WTC11 (cell line): ENCODE measurements at places on chromosomes 13 and 19.

GRCh38 chr13:41916173-41916954, 44.5 kb downstream of the VWA8 start:
- no peak for DNase-seq

DNA sequence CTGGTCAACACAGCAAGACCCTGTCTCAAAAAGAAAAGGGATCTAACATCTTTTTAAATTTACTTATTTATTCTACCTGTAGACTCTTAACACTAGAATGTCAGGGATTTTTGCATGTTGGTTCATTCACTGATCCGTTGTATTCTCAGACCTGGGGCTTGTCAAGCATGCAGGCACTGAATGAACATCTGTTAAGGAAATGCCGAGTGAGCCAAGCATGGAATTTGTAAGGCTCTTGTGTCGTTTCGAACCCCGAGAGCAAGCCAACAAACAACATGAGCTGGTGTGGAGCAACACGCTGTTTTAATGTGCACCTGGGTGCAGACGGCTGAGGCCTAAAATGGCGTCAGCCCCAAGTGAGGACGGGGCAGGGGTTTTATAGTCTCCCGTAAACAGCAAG, 10.0 kb upstream of the OR1M1 start:
- DNase-seq: no peak

- DNase-seq: peak; percentile 82
These were observed 3.5 kb downstream of the LGALS7B start for GRCh38 chr19:38792250-38793111.

GRCh38 chr13:97826421-97827012, 127.0 kb upstream of the IPO5 start:
- DNase-seq: no peak

GRCh38 chr13:113751491-113751890, 7.5 kb upstream of the TMEM255B start:
- no peak for DNase-seq

GRCh38 chr19:5080030-5080654, 111.2 kb downstream of the KDM4B start:
- DNase-seq: no peak

DNA sequence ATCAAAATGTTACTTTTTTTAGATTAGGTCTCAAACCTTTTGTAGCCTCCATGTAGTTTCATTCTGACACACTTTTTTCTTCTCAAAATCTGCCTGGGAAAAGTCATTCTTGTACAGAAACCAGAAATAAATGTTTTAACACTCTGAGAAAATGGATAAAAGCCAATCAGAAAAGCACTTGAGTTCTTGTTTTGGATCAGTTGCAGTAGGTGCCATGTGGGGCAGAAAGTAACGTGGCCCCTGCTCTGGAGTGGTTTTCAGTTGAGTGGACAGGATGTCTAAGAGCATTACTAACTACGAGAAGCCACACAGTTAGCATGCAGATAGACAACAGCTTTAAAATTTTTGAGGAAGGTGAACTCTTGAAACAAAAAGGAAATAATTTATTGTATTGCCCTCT, 19.1 kb downstream of the GPR183 start:
- no peak for DNase-seq

- DNase-seq: no peak
These were observed 4.9 kb upstream of the HSPH1 start for GRCh38 chr13:31166591-31166990.

DNA sequence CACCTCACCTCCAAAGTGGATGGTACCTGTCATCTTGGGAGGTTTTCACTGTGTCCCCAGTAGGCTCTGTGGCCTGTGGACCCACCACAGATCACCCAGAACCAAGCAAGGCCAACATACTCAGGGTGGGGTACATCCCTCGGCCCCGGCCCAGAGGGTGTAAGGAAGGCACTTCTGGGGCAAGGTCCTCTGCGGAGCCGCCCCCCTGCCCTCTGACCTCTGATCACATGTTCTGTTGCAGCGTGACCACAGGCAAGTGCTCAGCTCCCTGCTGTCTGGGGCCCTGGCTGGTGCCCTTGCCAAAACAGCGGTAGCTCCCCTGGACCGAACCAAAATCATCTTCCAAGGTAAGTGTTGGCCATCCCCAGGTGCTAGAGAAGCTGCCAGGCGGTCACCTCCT, 36.7 kb downstream of the TMEM161A start:
- no peak for DNase-seq

DNA sequence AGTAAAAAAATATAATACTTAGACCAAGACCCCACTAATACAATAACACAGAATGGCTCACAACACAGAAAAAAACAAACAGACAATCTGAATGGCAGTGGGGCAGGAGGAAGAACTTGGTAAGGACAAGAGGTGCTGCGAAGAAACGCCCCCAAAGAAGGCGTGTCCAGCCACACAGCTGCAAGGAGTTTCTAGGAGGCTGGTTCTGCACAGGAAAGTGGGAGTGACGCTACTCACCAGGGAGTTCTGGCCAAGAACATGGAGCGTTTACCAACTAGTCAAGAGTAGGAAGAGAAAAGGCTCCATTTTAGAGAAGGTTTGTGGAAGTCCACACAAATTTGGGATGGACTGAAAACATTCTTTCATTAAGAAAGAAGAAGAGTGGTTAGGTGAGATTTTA, 95.3 kb upstream of the SLC15A1 start:
- peak; percentile 68 for DNase-seq

GRCh38 chr13:85379433-85379832, 419.8 kb downstream of the SLITRK6 start:
- DNase-seq: no peak

DNA sequence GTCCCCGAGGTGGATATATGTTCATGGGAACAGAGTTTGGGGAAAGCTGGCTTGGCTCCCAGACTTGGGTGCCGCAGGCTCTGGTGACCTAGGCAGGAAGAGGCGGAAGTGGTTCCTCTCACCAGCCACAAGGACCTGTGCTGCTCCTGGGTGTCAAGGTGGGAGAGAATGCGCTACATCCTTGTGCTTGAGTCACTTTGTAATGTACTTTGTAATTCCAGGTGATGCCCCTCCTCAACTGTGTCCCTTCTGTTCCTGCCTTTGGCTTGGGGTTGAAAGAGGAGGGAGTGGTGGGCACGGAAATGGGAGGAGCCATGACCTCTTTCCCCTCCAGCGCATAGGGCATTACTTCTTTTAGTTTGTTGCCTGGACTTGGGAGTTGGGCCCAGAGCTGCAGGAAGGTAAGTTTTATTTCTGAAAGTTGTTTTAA, 10.9 kb downstream of the GARRE1 start:
- DNase-seq: no peak

GRCh38 chr13:75197803-75198202, 284.2 kb downstream of the TBC1D4 start:
- DNase-seq: no peak

GRCh38 chr13:67515895-67516294, 285.8 kb upstream of the PCDH9 start:
- no peak for DNase-seq

- DNase-seq: peak; percentile 93
These were observed 463 bp downstream of the CATSPERG start for GRCh38 chr19:38335949-38336637.

DNA sequence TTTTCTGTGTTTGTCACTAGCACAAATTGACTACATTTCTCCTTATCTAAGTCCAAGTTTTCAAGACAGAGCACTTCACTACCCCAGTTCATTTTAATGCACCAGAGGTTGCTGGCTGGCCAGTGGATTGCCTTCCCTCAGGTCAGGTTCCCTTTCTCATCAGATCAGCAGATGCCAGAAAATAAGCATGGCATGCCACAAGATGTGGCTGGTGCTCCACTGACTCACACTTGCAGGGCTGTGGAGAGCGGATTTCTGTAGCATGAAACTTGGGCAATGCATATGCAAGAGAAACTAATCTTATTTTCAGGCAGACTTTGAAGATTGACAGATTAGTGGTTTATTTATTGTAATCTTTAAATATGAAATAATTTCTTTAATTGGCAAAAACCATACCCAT, 79.5 kb downstream of the RUBCNL start:
- DNase-seq: no peak

- DNase-seq: no peak
These were observed 2.4 kb downstream of the FBN3 start for GRCh38 chr19:8146877-8147581.

GRCh38 chr13:49066856-49067255, 91.1 kb downstream of the FNDC3A start:
- no peak for DNase-seq

GRCh38 chr19:4539693-4540581, at the start of gene LRG1:
Gene LRG1, minus strand, starts transcription at chr19:4540036. Its CDS starts 23 bp downstream, at chr19:4540013.
- no peak for DNase-seq

DNA sequence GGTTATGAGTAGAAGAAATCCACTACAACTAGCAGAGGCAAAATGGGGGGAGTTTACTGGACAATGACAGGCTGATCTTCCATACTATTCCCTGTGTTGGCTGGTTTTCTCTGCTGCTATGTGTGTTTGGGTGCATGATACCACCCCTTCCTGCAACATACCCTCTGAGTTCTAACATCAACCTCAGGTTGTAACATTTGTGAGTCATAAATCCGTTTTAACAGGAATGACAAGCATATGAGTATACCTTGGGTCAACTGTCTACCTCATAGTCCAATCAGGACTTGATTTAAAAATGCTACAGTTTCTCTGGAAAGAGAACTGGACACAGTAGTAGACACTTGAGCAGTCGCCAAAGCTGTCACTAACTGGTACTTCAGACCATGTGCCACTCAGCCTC, 422.9 kb downstream of the KCTD12 start:
- no peak for DNase-seq

DNA sequence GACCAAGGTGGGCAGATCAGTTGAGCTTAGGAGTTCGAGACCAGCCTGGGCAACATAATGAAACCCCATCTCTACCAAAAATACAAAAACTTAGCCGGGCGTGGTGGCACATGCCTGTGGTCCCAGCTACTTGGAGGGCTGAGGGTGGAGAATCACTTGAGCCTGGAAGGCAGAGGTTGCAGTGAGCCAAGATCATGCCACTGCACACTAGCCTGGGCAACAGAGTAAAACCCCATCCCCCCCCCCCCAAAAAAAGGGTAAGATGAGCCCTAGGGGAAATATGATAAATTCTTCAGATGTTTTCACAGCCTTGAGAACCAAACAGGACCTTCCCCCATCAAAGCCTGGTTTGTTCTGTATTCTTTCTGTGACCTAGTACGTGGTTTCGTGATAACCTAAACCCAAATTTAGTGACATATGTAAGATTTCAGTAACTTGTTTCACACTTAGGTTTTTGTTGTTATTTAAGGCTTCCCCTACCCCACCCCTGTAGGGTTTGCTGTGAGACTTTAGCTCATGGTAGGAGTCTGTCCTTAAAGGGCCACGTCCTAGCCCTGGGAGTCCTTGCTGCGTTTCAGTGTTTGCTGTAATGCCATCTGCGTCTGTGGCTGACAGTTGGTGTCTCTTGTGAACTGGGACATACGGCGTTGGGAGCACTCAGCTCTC, 49.6 kb downstream of the MYO9B start:
- no peak for DNase-seq

DNA sequence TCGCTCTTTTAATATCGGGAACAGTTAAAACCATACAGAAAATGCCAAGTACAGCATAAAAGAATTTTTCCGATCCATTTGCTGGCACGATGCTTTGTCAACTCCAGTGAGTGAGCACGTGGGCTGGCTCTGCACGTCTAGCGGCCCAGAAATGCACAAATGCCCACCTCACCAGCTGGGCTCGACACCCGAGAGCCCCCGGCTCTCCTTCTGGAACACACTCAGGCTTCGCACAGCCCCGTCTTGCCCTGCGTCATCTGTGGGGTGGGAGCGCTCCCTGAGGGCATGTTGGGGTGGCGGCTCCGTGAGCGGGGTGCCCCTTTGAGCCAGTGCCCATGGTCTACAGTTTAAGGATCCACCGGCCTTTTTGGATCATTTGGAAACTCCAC, 24.5 kb downstream of the ATP4B start:
- DNase-seq: no peak

GRCh38 chr19:19262190-19263057, 10.7 kb downstream of the TM6SF2 start:
- peak; percentile 64 for DNase-seq

DNA sequence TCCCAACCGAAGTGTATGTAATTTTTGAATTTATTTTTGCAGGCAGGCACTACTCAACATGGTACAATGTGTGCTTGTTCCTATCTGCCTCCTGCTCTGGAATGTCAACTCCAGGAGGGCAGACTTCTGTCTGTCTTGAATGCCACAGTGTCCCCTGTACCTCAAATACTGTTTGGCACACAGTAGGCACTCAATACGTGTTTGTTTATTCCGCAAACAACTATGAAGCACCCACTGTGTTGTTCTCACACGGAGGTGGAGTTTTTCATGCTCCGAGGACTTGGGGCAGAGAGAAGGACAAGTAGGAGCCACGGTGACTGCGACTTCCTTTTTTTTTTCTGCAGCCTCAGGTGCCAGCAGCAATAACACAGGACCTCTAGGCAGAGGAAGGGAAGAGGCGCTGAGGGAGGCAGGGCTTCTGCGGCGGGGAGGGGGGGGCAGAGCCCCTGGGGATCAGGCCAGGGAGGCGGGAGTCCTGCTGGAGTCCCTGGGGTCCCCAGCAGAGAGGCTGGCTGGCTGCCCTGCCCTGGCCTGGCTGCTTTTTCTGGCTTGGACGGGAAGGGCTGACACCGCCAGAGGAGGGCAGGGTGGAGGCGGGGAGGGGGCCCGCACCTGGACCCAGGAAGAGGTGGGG, 29.3 kb upstream of the TNFAIP8L1 start:
- DNase-seq: no peak

DNA sequence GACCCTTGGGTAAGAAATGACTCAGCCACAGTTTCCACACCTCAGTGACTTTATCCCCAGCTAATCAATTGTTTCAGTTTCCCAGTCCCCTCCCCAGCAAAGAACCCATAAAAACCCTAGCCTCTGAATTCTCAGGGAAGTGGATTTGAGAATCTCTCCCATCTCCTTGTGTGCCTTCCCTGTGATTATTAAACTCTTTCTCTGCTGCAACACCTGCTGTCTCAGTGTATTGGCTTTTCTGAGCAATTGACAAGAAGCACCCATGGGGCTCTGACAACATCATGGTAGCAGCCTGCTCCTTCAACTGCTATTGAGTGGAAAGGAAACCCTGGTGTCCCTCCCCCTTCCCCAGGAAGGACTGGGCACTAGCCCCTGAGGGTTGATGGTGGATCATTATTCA, 73.7 kb downstream of the UQCRFS1 start:
- no peak for DNase-seq
